ENCODE measurements at places on chromosomes 5 and 9.

- no peak for DNase-seq
Measured at GRCh38 chr5:88732181-88732633, 150.8 kb downstream of the MEF2C start.

GRCh38 chr9:19999491-20000057, 210.7 kb upstream of the SLC24A2 start:
- DNase-seq: peak; percentile 83

GRCh38 chr5:64331597-64332277, 166.1 kb downstream of the RNF180 start:
- no peak for DNase-seq

DNA sequence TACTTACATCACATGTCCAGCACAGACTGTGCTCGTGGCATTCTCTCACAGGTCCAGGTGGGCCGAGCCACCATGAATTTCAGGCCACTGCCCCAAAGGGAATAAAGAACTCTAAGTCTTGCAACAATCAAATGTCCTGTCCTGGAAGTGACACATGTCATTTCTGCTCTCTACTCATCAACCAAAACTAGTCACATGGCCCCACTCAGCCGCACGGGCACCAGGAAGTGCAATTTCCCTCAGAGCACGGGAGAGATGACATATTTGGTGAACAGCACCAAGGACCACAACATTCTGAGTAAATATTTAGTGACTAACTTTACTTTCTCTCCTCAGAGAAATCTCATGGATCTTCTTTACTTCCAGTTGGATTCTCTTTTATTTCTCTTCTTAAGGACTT, 131.1 kb upstream of the TUT7 start:
- peak; percentile 29 for DNase-seq

- DNase-seq: no peak
Measured at GRCh38 chr5:142171270-142171669, 62.7 kb downstream of the NDFIP1 start.

- DNase-seq: no peak
Measured at GRCh38 chr5:124402144-124402581, 344.3 kb downstream of the ZNF608 start.

DNA sequence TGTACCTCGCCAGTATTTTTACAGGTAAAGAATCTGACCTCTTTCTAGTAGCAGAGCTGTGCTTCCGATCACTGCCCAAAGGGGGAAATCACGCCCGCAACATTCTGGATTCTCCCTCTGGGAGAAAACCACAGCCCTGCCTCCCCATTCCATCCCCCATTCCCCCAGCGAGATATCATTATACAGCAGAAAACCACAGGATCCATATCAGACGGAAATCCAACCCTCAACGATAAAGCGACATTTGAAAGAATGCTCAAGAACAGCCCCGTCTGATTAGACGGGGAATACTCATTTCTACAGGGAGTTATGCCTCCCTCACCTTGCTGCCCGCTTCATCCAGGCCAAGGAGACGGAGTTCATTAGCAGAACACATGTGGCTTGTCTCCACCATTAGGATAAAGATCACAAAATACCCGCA, 172.8 kb downstream of the COL23A1 start:
- DNase-seq: no peak

- DNase-seq: no peak
Measured at GRCh38 chr9:77943057-77943456, 88.6 kb downstream of the GNAQ start.

DNA sequence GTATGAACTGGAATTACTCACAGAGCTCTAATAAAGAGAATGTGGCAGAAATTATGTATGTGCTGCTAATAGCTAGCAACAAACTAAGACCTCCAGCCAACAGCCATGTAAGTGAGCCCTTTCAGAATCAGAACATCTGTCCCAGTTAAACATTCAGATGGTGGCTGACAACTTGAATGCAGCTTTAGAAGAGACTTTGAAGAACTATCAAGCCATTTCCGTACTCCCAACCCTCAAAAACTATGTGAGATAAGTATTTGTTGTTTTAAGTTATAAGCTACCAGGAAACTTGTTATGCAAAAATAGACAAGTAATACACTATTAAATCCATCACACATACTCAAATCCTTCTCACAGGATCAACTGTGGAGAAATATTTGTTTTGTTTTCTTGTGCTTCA, 205.2 kb upstream of the EDIL3 start:
- no peak for DNase-seq

DNA sequence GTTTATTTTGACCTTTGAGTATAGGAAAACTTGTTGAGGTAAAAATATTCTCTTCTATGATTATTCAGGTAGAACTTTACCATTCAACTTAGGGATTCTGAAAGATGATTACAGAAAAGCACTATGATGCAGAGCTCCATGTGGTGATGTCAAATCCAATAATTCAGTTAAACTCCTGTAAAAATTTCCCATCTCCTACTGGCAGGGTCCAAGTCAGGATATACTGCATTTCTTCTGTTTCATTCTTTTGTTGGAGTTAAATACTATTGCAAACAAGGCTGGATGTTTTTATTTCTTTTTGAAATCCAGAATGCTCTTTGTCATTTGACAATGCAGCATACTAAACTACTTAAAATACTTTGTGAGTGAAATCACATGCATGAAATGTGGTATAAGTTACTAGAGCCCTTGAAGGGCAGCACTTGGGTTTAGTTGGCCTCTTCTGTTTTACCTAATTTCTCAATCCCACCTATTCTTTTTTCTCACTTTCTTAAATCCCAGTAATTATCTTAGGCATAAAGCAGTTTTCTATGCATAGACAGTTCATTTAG, 204.5 kb downstream of the FBXL7 start:
- DNase-seq: no peak

GRCh38 chr9:81083067-81083466, 606.3 kb downstream of the TLE1 start:
- DNase-seq: no peak

DNA sequence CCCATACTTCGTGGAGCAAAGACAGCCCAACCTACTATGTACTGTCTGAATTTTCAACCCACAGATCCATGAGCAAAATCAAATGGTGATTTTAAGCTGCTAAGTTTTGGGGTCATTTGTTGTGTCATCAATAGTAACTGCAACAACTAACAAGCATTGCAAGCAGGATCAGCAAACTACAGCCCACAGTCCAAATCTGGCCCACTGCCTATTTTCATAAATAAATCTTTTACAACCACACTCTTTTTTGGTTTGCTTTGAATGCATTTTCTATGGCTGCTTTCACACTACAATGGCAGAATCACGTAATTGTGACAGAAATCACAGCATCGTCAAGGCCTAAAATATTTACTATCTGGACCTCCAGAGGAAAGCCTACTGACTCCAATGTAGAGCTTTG, 237.2 kb upstream of the TRIM32 start:
- DNase-seq: no peak

DNA sequence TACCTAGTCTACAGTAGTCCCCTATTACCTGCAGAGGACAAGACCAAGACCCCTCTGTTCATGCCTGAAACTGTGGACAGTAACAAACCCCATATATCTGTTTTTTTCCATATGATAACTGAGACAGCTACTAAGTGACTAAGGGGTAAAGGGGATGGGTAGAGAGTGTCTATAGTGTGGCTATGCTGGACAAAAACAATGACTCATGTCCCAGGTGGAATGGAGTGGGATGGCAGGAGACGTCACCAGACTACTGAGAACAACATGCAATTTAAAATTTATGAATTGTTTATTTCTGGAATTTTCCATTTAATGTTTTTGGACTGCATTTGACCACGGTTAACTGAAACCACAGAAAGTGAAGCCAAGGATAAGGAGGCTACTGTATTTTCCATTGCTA, 171.8 kb downstream of the AGTPBP1 start:
- DNase-seq: no peak

- DNase-seq: no peak
Measured at GRCh38 chr5:151048526-151048925, 28.1 kb downstream of the GPX3 start.

DNA sequence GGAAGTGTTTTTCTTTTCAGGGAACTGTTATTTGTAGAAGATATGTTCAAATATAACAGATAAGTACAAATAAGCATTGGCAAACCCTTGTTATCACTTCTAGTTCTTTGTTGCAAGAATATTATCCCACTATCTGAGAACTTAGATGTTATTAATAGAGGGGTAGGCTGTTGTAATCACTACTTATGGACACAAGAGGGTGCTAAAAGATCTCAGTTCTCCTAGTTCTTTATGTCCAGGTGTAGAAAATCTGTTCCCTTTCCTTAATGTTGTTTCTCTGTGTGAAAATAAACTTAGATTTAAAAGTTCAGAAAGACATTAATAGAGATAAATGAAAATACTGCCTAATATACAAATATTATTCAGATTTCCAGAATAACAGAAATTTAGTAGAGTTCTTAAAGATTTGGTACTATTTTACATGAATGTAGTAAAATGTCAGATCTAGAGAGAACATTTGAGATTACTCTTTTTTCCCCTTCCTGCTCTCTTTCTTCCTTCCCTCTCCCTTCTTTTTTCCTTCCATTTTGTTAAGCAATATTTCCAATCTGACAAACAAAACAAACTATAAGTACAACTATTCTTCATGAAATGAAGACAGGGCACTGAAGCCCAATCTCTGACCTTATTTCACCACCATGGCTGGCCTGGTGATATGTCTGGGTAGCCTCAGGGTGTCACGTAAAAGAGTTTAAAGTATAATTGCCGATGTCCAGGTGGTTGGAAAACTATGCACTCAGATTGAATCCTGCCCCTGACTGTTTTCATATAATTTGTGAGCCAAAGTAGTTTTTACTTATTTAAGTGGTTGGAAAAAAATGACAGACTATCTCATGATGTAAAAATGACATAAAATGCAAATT, 43.6 kb upstream of the C5orf46 start:
- DNase-seq: no peak

DNA sequence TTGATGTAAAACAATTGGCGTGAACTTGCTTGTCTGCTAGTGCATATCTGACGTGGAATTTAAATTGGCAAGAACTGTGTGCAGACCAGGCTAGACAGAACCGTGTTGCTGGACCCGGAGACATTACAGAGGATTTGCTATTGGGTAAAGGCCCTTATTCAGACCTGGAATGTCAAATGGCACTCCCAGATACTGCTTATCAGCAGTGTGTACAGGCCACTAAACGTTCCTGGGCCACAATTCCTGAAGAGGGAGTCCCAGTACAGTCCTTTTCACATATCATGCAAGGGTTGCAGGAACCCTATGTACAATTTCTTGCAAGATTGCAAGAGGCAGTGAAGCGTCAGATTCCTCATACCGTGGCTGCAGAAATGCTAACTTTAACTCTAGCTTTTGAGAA, 13.5 kb upstream of the MCCC2 start:
- no peak for DNase-seq

DNA sequence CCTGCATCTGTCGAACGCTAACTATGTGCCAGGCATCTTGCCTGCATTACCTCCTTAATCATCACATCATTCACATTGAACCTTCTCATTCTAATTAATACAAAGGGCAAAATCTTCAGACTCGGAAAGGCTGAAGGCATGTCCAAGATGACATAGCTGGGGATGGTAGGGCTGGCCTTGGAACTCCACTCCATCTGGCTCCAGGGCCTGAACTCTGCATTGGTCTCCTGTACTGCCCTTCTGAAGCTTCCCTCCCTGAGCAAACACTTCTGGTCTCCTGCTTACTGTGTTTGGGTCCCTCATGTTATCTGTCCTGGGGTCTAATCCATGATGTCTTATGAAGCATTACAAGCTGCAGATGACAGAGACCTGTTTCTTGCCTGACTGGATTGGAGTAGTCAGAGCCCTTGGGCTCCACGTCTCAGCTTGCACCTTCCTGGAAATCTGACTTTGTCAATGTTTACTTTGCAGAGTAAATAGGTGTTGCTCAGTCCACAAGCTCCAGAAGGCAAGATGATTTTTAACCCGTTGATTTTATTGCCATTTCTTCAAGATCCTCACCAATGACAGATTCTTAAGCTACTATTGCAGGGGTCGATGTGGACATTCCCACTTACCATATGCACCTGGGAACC, 106.1 kb downstream of the GALNT10 start:
- DNase-seq: no peak

DNA sequence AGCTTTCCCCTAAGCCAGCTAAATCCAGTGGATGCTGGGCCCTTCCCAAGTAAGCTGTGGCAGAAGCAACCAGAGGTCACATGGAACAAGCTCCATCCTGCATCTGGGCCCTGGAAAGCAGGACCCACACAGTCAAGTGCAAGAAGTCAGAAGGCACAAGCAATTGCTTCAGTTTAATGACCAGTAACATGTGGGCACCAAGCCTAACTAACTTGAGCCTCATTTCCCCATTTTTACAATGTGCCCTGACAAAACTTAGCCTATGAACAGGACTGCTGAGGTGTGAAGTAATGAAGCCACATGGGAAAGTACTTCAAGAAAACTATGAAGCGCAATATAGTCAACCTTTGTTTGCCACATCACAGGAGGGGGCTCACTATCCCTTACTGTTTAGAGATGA, 90.5 kb downstream of the TLE1 start:
- no peak for DNase-seq

GRCh38 chr5:106699796-106700195, 970.9 kb downstream of the EFNA5 start:
- no peak for DNase-seq

- DNase-seq: no peak
Measured at GRCh38 chr9:99828417-99829176, 6.9 kb downstream of the NR4A3 start.

DNA sequence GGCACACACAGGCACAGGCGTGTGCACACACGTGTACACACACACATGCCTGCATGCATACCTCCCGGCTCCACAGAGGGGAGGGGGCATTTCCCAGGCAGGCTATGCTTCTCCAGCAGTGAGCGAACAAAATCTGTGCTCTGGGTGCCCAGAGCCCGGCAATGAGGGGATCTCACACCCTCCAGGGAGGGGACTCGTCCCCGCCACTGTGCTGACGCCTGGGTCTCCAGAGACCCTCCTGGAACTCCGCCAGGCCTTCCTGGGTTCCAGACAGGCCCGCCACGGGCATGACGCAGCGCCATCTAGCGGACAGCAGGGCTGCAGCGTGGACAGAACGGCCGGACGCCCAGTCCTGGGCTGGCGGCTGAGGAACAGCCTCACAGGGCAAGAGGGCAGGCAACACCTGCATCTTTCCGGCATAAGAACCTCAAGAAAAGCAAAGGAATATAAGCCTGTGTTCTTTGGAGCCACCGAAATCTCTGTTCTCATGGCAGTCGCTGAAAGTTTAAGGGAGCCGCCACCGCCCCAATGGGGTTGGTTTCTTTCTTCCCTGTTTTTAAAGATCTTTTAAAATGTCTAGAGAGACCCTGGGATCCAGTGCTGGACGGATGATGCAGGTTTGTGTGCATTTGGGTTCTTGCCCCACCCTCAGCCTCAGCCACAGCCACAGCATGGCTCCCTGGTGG, 135.6 kb upstream of the PPP1R26 start:
- peak; percentile 21 for DNase-seq

DNA sequence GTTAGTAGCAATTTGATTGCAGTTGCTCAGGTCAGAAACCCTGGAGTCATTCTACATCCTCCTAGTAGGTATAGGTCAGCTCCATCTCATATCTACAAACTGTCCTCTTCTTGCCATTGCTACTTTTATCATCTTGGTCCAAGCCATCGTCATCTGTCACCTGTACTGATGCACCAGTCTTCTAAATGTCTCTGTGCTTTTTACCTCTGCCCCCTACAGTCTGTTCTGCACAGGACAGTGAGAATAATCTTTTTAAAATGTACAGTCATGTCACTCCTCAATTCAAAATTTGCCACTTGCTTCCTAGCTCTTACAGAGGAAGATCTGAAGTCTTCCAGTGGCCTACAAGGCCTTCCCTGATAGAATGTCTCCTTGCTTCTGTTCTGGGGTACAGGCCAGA, 6.8 kb downstream of the NNT start:
- no peak for DNase-seq

Data from T-helper 2 cell treated with Interferon-gamma antibody and Interleukin-4, amounts not matched to agents 5 μg/mL and 100 μg/mL, for 36 hours (primary cell).